Thoracic aorta (tissue), 2 donors: ENCODE measurements at places on chromosomes 4 and X.

GRCh38 chr4:81666491-81666890 is 194.8 kb upstream of the RASGEF1B start:
- no peaks in the 10 kb centered on the region for H3K27me3 ChIP-seq
- H3K36me3 ChIP-seq, result no peaks in the 10 kb centered on the region
- H3K4me3 ChIP-seq, result no peak overlapping the region

GRCh38 chr4:54359919-54360650 is 131.0 kb downstream of the PDGFRA start:
- H3K27me3 ChIP-seq, result no peaks in the 10 kb centered on the region
- no peaks in the 10 kb centered on the region for H3K4me1 ChIP-seq
- no peak overlapping the region for H3K27ac ChIP-seq
- no peak overlapping the region for H3K4me3 ChIP-seq
- DNase-seq, result no peak
- no peaks in the 10 kb centered on the region for H3K36me3 ChIP-seq

DNA sequence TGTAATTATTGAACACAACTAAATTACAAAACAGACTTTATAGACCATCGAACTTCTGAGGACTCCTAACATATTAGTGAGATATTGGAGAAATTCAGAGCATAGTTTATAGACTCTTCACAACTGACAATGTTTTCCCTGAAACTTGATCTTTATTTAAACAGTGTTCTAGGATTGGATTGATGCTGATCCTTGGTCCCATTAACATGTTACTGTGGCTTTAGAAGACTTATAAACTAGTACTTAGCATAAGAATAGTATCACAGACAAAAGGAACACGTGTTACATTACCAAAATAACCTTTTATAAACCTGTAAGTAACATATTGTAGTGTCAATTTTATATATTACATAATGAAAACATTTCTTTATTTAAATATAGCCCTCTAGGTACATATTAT is 689.6 kb downstream of the CCSER1 start:
- no peaks in the 10 kb centered on the region for H3K36me3 ChIP-seq
- H3K4me3 ChIP-seq, result no peak overlapping the region
- no peaks in the 10 kb centered on the region for H3K4me1 ChIP-seq
- DNase-seq, result no peak

GRCh38 chr4:8682725-8683124 is 90.2 kb downstream of the CPZ start:
- no peaks in the 10 kb centered on the region for H3K36me3 ChIP-seq
- no peaks in the 10 kb centered on the region for H3K4me1 ChIP-seq
- H3K4me3 ChIP-seq, result no peak overlapping the region
- no peak for DNase-seq
- H3K27me3 ChIP-seq, result no peaks in the 10 kb centered on the region

GRCh38 chr4:21952549-21952948 is 4.0 kb upstream of the KCNIP4 start:
- H3K36me3 ChIP-seq, result no peaks in the 10 kb centered on the region
- no peak overlapping the region for H3K4me3 ChIP-seq
- H3K4me1 ChIP-seq, result no peaks in the 10 kb centered on the region
- no peaks in the 10 kb centered on the region for H3K27me3 ChIP-seq
- no peak for DNase-seq
- H3K27ac ChIP-seq, result no peak overlapping the region

DNA sequence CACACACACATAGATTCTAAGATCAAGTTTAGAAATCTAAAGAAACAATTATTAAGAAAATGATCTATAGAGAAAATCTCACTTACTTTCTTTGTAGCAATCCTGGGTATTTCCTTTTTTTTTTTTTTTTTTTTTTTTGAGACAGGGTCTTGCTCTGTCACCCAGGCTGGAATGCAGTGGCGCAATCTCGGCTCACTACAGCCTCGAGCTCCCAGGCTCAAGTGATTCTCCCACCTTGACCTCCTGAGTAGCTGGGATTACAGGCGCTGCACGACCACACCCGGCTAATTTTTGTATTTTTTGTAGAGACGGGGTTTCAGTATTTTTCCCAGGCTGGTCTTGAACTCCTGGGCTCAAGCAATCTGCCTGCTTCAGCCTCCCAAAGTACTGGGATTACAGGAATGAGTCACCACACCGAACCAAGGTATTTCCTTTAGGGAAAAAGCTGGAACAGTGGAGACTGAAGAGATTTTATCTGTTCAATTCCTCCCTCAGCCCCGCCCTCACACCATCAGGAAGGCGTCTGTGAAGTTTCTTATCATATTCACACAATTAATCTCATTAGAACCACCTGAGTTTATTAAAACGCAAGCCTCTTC is at the start of gene TRIML2:
Gene TRIML2, minus strand, starts transcription at position 447 of the 599 bp plus-strand sequence. CDS start 4,235 bp downstream, outside the sequence.
- no peak within 1 kb of the TSS for H3K4me3 ChIP-seq
- DNase-seq, result no peak
- no peak within 1 kb of the TSS for H3K27ac ChIP-seq
- H3K4me1 ChIP-seq, result no peaks in the 10 kb centered on the region
- no peaks in the 10 kb centered on the region for H3K27me3 ChIP-seq
